ENCODE measurements at places on chromosomes 6 and 20. TPM values are rescaled to one million over a fixed set of nuclear protein-coding genes. Genes with fewer than 3 reads are reported as not detected.

COL9A3 gene
- total RNA-seq, result 37.1 TPM

- no peak for DNase-seq
Measured at GRCh38 chr6:102907181-102907580, 1513.7 kb downstream of the GRIK2 start.

GRCh38 chr20:17504066-17504897 is 26.9 kb downstream of the BFSP1 start:
- no peak for DNase-seq

GRCh38 chr20:11546939-11547338 is 370.8 kb upstream of the BTBD3 start:
- no peak for DNase-seq

- no peak for DNase-seq
Measured at GRCh38 chr6:137405806-137406205, 88.4 kb downstream of the OLIG3 start.

GRCh38 chr6:144231721-144232120 is 53.4 kb upstream of the UTRN start:
- DNase-seq, result no peak

TBXT gene
- not detected for total RNA-seq

DNA sequence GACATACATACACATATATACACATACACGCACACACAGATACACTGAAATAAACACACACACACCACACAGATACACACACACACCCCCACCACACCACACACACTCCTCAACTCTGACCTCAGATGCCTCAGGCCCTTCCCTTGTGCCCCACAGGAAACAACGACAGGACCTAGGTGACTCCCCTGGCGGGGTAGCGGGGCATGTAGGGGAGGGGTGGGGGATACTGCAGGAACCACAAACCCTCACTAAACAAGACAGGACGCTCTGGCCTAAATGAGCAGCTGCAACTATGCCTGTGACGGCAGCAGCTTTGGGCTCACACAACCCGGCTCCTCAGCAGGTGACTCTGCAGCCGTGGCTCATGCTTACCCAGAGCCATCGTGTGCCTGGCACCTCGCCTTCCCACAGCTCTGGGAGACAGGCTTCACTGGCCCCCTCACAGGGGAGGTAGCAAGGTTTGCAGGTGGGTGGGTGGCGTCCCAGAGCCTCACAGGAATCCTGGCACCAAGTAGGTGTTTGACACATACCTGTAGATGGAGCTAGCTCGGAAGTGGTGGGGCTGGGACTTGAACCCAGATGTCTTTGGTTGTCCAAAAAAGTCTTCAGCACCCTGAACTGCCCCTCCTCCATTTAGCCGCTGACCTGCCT is 100.8 kb downstream of the GRM4 start:
- no peak for DNase-seq

PACSIN1 gene
- total RNA-seq, result 0.72 TPM
